ENCODE measurements at places on chromosomes 3 and 15.
A peak's percentile ranks its signal among the peaks of the same experiment; 100 is the strongest.

DNA sequence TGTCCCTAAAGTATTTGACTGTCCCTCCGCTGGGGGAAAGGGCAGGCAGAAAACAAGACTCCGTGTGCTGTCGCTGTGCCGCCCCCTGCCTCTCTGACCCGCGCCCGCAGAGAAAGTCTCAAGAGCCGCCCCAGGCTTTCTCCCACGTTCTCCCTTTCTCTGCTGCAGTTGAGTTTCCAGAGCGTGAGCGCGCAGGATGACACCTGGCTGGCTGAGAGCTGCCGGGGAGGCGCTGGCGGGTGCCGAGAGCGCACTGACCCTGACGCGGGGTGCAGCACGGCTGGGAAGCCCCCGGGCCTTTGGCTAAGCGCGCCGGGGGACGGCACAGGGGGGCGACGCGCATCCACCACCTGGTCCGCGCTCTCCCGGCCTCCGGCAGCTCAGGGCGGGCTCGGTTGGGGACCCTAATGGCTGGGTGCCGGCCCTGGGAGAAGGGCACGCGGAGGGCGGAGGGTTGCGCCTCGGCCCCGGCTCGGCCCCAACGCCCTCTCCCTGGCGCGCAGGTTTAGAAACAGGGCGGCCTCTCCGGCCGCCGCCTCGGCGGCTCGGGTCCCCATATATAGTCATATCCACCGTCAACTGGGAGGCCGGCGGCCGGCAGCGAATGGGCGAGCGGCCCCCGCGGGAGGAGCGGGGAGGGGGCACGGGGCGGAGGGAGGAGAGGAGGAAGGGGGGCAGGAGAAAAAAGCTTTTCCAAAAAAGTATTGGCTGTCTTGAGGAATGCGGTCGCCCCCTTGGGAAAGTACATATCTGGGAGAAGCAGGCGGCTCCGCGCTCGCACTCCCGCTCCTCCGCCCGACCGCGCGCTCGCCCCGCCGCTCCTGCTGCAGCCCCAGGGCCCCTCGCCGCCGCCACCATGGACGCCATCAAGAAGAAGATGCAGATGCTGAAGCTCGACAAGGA is at the start of gene TPM1:
Gene TPM1, plus strand, starts transcription at position 774 of the 903 bp plus-strand sequence. Its CDS starts 83 bp downstream, at position 857.
- DNase-seq, result peak; percentile 93

GRCh38 chr3:176375519-176375918 is 821.8 kb downstream of the TBL1XR1 start:
- no peak for DNase-seq

- DNase-seq, result peak; percentile 94
Measured at GRCh38 chr3:172391592-172392302, 56.5 kb downstream of the GHSR start.

- DNase-seq, result peak; percentile 70
Measured at GRCh38 chr3:60269377-60269776, 981.9 kb downstream of the FHIT start.

DNA sequence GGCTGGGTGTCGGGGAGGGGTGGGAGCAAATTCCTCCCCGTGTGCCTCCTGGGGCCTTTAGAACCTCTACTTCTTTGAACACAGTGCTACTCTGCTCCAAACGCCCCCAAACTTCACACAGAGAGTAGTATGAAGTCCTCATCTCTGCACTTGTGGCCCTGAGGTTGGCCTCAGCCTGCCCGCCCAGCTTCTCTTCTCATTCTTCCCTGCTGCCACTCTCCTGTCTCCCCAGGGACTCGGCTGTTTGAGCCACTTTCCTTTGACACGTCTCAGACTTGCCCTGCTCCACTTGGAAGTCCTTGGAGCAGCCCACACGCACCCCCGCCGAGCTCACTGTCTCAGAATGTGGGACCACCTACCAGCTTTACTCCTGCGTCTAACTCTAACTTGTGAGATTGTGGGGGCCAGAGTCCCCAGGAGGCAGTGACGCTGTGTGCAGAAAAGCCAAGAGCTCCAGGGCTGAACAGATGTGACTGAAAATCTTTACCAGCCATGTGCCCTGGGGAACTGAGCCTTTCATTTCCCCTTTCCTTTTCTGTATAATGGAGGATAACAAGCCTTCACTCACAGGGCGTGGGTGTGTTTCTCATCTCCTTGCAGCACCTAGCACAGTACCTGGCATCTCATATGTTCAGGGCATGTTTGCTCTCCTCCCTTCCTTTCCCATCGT is 233.6 kb upstream of the CTDSPL start:
- no peak for DNase-seq

- DNase-seq, result no peak
Measured at GRCh38 chr15:56744701-56745683, 11.7 kb upstream of the ZNF280D start.

DNA sequence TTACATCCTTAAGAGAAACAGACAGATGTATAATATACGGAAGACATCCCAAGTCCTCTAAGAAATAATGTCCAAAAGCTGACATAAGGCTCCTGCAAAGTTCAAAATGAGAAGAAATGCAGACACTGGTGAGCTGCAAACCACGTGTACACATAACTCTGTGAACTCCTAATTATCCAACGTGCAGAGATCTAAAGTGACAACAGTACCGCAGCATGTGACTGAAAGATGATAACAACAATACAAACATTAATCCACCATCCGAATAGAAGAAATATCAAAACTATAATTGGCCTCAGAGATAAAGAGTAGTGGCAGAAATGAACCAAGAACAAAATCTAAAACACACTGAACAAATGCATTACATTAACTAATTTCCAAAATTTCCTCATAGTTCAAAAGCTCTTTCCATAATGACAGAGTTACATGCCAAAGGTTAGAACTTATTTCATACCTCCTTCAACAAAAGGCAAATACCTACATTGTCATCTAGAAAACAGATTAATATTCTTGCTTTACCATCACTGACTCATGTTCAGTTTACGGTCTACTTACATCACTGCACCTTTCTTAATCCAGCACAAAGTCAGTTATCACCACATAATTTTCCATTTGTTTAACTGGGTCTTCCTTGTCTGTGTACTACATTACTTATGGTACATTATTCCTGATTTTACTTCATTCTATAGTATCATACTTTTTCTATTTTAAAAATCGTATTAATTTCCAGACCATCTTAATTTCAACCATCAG is 2.2 kb downstream of the PDCD10 start:
- DNase-seq, result no peak

GRCh38 chr15:67253101-67253500 is 1.4 kb downstream of the AAGAB start:
- DNase-seq, result no peak

DNA sequence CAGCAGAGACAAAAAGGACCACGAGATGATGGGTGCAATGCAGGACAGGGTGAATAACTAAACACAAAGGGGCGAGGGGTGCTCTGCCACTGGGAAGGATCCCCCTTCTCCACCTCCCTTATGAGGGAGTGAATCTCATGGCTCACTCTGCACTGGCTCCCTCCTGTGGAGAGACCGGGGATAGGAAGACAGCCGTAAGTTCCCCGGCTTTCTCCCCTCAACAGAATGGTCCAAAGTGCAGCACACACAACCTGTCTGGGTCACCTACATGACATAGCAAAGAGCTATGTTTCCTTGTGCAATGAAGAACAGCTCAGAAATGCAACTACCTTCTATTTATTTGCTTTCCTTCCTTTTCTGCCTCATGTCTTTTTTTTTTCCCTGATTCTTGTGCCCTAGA is 7.8 kb upstream of the ACSBG1 start:
- DNase-seq, result peak; percentile 9

DNA sequence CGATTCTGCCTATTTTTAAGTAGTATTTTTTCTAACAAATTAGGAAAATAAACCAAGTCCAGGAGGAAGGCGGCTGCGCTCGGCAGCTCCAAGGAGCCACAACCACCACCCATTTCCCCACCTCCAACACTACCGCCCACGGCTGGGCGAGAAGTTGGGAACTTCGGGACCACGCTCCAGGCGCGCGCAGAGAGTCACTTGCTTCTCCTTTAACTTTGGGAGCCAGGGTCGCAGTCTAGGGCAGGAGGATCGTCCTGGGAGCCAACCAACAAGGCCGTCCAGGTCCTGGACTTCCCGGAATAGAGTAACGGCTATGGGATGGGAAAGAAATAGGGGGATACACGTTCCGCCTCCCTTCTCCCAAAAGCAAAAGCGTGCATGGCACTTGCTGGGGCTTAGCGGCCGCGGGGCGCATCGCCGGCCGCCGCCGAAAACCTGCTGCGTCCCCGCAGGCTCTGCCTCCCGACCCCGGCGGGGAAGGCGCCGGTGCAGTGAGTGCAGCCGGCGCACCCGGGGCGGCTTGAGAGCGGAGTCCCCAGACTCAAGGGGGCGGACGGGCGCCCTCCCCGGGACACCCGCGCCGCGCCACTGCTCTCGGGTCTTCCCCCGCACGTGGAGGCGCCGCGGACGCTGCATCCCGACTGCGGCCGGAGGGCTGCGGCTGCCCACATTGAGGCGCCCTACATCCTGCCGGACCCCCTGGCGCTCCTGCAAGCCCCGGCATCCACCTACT is 699 bp downstream of the MEGF11 start:
- DNase-seq, result peak; percentile 22

DNA sequence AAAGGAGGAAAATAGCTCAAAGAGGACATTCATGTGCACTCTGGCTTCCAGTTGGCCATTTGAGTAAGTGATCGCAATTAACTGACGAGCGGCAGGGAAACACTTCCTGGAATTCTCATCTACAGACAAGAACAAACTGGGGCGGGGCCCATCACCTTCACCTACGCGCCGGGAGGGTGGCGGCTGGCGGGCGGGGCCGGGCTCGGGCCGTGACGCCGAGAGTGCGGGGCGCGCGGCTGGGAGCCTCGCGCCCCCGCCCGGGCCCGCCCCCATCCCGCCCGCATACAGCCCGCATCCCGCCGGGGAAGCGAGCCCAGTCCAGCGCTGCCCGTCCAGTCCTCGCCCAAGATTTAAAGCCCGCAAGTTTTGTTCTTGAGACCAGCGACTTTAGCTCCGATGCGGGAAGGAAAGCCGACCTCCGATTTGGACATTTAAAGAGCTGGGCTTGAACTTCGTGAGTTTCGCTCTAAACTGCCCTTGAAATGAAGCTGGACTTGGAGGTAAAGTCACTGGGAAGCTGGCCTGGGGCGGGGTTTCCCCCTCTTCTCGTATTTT is at the start of gene B3GNT5:
Gene B3GNT5, plus strand, starts transcription at position 281 of the 555 bp plus-strand sequence. CDS start 16,546 bp downstream, outside the sequence.
- no peak for DNase-seq

- no peak for DNase-seq
Measured at GRCh38 chr15:77864211-77865105, 213.1 kb downstream of the TBC1D2B start.

DNA sequence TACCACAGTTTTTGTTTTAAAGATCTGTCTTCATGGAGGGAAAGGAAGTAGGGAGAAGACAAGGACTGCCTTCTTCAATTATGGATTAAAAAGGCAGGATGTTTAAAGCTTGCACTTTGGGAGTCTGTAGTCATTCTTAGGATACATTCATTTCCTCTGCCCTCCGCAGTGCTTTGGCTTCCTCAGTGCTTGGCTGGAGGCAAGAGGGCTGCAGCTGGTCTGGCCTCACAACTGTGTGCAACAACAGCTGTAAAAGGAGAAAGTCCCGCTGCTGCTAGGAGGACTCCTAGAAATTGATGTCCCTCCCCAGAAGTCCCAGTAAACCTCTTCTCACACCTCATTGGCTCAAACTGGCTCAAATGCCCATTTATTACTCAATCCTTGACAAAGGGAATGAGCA is 54.4 kb upstream of the PPP2R3A start:
- DNase-seq, result no peak

GRCh38 chr3:103227651-103228050 is 792.8 kb downstream of the ZPLD1 start:
- no peak for DNase-seq

- peak; percentile 97 for DNase-seq
Measured at GRCh38 chr15:56464893-56465520, at the start of gene MNS1. Gene MNS1, minus strand, starts transcription at chr15:56465137. Its CDS starts 165 bp downstream, at chr15:56464972.

GRCh38 chr15:41121951-41122350 is 5.9 kb upstream of the INO80 start:
- DNase-seq, result no peak

DNA sequence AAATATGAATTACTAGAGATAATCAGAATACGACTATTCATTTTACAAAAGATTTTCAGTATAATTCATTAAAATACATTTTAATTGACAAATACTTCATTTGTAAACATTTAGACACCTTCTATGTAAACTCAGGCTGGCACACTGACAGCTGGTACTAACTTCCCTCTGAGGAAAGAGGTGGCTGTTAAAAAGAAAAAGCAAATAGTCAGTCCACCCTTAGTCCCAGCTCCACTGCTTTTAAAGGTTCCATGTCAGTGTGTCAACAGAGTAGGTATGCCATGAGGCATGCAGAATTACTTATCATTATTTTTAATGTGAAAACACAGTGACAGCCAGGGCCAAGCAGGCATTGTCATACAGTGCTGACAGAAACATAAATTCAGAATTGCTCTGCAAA is 16.1 kb downstream of the TM6SF1 start:
- DNase-seq, result no peak

DNA sequence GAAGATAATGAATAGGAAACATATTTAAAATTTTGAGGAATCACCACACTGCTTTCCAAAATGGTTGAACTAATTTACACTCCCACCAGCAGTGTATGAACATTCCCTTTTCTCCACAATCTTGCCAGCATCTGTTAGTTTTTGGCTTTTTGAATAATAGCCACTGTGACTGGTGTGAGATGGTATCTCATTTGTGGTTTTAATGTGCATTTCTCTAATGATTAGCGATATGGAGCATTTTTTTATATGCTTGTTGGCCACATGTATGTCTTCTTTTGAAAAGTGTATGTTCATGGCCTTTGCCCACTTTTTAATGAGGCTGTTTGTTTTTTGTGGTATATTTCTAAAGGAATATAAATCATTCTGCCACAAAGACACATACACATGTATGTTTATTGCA is 166.3 kb downstream of the NECTIN3 start:
- DNase-seq, result no peak

GRCh38 chr15:26069231-26069641 is 206.1 kb upstream of the ATP10A start:
- DNase-seq, result no peak

GRCh38 chr15:76682259-76682658 is 222.9 kb downstream of the SCAPER start:
- DNase-seq, result no peak

DNA sequence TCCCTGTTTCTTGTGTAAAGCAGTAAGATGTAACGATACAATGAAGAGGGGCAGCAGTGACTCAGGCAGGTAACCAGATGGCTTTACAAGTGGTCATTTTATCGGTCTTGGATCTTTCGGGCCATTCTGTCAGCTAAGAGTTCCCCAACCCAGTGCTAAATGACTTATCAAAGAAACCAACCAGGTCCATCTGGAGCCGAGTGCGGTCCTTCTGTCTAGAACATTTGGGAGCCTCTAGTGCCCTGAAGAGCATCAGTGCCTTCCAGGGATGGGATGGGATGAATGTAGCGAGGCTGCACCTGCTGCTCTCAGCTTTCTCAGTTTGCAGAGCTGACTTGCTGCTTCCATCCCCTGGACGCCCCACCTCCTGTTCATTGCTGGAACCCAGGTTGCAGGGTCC is 131.7 kb upstream of the AGBL1 start:
- no peak for DNase-seq
